ENCODE measurements at places on chromosomes 16 and 17.

DNA sequence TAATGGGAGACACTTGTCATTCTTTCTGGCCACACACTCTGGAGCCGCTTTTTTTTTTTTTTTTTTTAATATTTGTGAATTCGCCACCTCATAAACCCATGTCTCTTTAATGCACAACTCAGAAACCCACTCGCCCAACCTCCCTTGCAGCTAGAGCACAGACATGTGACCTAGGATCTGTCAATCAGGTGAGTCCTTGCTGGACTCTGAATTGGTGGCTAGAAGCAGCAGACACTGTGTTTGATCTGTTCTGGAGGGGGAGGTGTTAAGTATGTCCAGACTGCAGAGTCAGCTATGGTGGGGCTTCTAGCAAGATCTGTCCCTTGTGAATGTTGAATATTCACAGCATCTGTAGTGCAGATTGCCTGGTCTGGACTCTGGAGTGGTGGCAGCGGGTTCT lies 112.1 kb downstream of the PRKCB start:
- peak; percentile 66 for DNase-seq

DNA sequence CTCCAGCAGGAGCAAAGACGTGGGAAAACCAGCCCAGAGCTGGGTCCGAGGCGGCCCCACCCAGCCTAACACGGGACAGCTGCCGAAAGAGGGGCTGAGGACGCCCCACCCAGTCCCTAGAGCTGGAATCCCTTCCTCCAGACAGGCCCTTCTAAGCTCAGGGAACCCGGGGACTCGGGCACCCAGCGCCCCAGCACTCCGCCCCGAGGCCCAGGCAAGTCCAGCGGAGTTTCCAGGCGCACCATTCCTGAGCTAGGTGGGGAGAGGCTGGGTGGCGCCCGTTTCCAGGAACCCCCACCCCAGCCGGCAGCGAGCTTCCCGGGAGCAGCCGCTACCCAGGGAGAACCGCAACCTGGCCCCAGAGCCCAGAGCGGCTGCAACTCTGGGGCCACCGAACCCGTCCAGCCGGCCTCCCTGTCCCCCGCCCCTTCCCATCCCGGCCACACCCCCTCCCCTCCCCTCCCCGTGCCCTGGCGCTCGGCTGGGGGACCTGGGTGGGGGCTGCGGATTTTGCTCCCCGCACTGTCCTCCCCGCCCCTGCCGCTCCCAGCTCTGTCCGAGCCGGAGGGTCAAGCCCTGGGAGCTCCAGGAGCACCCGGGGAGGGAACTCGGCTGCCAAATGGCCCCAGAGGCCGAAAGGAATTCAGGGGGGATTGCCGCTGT lies 536 bp downstream of the TMC6 start:
- DNase-seq = no peak

DNA sequence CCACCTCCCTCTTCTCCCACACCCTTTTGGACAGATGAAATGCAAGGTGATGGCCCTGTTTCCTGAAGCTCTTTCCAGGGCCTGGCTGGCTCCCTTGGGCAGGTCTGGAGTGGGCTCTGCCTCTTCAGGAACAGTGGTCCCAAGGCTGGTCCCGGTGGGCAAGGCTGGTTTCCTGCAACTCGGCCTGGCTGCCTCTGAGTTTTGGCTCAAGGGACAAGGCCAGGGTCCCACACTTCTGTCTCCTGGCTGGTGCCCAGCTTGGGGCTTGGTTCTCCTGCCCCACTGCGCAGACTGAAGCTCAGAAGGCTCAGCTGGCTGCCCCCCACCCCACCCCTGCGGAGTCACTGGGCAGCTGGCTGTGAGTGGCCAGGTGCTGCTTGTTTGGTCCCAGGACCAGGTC lies 3.8 kb upstream of the ACTG1 start:
- DNase-seq = no peak

DNA sequence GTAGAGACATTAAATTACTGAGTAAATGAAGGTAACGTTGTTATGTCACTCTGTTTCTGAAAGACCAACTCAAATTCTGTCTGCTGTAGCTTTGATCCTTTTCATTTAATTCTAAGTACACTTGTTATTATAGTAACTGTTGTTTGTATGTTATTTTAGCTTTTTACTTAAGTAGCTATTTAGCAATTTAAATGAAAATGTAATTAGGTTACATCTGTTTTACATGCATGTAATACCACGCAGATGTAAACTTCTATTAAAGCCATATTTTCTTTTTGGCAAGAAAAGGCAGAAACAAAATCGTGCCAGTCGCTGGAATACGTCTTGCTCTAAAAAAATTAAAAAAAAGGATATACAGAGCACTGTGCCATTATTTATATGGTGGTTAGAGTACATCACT lies 282.8 kb downstream of the FTO start:
- DNase-seq = no peak

DNA sequence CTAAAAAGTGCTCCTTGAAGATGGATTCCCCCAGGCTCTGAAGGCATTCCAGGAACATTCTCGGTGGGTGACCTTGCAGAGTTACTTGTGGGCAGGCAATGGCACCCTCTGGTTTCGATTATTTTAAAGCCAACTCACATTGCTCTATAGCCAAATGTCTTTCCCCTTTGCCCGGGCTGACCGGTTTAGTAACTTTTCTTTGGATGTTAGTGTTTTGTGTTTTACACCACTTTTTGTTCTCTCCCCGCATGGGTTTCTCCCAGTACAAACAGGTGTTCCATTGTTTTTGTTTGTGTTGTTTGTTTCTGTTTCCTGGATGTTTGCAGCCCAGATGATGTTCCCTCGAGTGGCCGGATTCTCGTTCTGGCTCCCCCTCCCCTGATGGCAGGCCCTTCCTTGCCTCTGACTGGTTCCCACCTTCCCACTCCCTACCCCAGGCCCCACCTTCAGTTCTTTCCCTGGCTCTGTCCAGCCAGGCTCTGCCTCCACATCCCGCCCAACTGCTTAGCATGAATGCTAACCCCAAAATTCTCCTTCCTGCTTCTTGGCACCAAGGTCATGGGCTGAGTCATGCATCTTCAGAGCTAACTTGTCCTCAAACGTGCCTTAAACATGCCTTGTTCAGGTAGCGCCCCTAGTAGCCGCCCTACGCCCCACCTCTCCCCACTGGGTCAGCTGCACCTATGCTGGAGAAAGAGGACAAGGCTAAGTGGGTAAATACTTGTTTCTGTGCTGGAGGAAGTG lies 40.6 kb downstream of the ELAC2 start:
- DNase-seq = no peak

GRCh38 chr16:73010150-73010676 lies 37.7 kb downstream of the ZFHX3 start:
- peak; percentile 54 for DNase-seq

DNA sequence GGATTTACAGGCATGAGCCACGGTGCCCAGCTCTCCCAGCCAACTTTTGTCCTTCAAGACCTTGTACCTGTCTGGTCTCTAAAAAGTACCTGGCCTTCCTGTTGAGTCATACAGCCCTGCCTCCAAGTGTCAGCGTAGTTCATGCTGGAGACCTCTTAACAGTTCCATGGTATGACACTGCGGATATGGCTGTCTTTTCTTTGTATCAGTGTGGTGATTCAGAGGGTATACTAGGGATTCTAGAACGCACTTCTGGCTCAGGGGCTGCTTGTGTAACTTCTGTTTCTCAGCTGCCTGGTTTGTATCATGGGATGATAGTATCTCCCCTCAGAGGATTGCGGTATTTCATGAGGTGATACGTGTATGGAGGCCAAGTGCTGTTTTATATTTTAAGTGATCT lies 2.0 kb upstream of the TMEM11 start:
- no peak for DNase-seq

DNA sequence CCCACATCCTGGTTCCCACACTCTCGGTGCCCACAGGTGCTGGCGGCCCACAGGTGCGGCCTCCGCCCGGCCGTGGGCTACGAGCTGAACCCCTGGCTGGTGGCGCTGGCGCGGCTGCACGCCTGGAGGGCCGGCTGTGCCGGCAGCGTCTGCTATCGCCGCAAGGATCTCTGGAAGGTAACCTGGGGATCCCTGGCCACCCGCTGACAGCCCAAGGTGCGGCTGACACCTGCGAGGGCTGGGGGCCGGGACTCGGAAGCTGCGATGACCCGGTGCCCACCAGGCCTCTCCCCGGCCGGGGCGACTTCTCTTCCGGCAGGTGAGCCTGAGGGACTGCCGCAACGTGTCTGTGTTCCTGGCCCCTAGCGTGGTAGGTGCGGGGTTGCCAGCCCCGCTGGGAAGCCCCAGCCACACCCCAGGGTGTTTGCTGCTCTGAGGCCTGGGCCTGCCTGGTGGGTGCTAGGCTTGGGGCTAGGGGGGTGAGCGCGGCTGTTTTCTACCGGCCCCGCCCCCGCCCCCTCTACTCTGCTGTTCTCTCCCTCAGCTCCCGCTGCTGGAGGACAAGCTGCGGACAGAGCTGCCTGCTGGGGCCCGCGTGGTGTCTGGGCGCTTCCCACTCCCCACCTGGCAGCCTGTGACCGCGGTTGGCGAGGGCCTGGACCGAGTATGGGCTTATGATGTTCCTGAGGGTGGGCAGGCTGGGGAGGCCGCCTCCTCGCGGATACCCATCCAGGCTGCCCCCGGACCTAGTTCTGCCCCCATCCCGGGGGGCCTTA lies 1.0 kb downstream of the ANTKMT start:
- DNase-seq = no peak

DNA sequence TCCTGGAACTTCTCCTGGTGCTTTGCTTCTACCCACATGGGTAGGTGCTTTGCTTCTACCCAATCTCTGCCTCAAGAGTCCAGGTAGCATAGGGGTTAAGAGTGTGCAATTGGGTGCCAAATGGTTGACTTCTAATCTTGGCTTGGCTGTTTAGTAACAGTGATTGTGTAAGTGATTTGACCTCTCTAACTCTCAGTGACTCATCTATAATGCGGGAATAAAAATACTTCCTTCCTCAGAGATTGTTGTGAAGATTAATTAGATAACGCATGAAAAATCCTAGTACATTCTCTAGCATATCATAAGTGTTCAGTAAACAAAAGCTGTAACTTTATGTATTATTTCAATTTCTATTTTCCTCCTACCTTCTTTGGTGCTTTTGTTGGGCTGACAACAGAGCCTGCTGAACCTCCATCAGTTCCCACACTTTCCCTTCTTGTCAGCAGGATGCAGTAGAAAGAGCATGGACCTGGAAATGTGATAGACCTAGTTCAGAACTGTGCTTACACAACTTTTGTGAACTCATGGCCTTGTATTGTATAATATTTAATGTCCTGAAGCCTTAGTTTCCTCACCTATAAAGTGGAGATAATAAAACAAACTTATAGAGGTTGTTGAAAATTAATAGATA lies 72.9 kb upstream of the SMIM36 start:
- DNase-seq = no peak

DNA sequence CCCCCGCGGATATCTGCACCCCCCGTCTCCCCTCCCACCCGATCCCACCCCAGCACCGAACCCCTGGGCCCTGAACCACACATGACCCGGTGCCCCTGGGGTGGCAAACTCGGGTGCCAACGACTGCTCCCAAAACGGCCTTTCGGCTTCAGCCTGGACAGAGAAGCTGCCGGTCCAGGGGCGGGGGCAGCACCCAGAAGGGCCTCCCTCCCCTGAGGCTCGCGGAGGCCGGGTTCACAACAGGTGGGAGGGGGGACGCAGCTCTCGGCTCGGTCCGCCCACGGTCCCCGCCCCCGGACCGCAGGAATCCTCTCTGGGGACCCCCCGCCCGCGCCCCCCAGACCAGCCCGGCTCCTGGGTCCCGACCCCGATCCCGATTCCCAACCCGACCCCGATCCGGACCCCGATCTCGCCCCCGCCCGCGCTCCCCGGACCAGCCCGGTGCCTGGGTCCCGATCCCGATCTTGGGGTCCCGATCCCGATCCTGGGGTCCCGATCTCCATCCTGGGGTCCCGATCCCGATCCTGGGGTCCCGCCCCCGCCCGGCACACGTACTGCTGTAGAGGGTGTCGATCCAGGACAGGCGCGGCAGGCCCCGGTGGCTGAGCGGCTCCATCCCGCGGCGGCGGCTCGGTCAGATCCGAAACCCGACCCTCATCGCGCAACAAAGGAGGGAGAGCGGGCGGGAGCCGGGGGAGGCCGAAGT lies 516 bp downstream of the ABR start:
- DNase-seq = no peak

DNA sequence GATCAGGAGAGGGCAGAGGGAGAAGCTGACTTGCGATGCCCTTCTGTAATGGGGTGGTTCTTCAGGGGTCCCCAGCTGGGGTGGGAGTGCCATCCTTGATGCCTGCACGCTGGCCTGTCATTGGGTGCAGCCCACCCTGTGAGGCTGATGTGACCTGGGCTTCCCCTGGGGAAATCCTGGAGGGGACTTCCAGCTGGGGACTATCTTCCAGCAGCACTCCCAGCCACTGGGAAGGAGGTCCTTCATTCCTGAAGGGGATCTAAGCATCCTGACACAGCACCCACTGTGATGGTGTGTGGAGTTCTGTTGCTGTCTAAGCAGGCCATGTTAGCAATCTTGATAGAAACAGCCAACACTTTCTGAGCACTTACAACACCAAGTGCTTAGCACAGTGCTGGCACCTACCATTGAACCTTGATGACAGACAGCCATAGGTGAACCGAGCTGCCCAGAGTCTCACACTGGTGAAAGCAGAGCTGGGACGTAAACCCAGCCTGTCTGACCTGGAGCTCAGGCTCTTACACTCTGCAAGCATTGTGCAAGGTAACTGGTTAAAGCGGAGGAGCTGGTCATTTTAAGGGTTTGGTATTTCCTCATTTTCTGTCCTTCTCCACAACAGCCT lies 211.3 kb downstream of the CCDC182 start:
- DNase-seq = no peak

GRCh38 chr16:28259091-28259780 lies 33.1 kb upstream of the SBK1 start:
- no peak for DNase-seq

- peak; percentile 36 for DNase-seq
These were observed at the start of gene USB1 for GRCh38 chr16:58000706-58001676. TSS of gene USB1 (plus strand) at chr16:58001407. CDS start at chr16:58001484, 77 bp downstream.

GRCh38 chr16:59697761-59698160 lies 963.6 kb upstream of the GOT2 start:
- DNase-seq = no peak

GRCh38 chr16:85093705-85094104 lies 18.6 kb downstream of the CIBAR2 start:
- DNase-seq = no peak

DNA sequence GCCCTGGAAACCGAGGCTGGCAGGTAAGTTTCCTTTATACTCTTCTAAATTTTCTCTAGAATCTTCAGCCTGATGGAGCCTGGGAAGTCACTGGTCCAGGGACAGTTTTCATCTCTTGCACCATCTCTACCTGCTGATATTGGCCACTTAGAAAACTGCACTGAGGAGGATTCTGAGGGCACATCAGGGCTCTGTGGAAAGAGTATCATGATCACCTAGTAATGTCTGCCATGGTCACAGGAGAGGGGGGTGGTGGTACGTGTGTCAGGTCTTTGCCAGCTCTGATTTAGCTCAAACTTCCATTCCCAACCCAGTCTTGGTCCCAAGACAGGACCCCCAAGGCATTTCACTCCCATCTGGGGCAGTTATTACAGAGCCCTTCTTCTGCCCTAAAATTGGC lies 35.2 kb upstream of the DOC2B start:
- DNase-seq = no peak

- DNase-seq = no peak
These were observed 222.2 kb downstream of the PARN start for GRCh38 chr16:14407786-14408399.

- no peak for DNase-seq
These were observed 31.2 kb downstream of the RPA1 start for GRCh38 chr17:1860978-1861377.
